ENCODE measurements at places on chromosomes 7 and 10.
A peak's percentile ranks its signal among the peaks of the same experiment; 100 is the strongest.

DNA sequence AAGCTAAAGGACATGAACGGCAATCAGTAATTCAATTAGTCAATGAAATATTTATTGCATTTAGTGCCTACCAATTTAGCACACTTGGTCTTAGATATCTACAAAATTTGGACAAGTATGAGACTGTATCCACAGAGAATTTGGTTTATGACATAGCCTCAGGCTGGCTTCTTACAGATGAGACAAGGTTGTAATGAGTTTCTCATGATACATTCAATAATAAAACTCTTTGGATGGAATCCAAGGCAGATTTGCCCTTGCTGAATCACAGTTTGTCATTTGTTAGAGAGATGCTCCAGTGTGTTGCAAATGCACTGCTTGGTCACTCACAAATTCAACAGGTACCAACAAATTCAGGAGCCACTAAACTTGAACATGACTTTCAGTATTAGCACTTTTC, 162.5 kb downstream of the GPR37 start:
- no peak for DNase-seq

DNA sequence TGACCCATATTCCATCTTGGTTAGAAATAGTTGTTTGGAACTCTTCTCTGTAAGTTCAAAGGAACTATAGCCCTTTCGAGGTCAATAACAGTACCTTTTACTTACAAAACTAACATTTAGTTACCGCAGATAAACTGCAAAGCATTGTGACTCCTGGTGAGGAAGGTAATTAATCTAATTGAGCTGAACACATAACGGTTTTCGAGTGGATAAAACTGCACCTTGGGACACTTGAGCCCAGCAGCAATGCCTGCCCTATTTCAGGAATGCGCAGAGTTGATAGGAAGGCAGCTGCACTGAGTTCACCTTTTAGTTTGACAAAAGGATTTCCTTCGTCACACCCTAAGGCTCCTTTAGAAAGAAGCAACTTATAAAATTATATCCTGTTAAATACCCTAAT, 75.4 kb downstream of the JAZF1 start:
- DNase-seq, result no peak

DNA sequence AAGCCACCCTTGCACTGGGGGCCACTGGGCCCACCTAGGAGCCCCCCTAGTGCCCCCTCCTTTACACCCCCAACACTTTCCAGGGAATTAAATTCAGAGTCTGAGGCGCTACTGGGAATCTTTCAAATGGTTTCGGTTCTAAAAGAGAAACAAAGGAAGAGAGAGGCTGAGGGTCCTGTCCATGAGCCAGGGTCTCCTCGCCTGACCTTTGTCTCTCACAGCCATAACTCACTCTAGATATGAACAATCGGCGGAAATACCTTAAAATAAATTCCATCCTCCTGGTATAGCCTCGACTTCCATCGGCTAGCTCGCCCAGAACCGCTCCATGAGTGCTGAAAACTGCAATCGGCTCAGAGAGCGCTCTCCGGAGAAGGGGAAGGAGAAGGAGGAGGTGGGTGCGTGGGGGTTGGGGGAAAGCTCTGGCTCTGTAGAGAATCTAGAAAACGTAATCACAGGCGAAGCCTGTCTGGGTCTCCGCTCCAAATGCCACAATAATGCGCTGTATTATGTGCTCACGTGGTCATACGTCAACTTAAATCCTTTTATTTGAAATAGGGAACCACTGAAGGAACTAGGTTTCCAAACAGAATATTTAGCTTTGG, 12.6 kb downstream of the HOXA4 start:
- no peak for DNase-seq

- peak; percentile 23 for DNase-seq
Measured at GRCh38 chr7:93146472-93147141, 1.6 kb downstream of the SAMD9L start.

GRCh38 chr7:77866786-77867536, 68.4 kb downstream of the PHTF2 start:
- DNase-seq, result peak; percentile 30

DNA sequence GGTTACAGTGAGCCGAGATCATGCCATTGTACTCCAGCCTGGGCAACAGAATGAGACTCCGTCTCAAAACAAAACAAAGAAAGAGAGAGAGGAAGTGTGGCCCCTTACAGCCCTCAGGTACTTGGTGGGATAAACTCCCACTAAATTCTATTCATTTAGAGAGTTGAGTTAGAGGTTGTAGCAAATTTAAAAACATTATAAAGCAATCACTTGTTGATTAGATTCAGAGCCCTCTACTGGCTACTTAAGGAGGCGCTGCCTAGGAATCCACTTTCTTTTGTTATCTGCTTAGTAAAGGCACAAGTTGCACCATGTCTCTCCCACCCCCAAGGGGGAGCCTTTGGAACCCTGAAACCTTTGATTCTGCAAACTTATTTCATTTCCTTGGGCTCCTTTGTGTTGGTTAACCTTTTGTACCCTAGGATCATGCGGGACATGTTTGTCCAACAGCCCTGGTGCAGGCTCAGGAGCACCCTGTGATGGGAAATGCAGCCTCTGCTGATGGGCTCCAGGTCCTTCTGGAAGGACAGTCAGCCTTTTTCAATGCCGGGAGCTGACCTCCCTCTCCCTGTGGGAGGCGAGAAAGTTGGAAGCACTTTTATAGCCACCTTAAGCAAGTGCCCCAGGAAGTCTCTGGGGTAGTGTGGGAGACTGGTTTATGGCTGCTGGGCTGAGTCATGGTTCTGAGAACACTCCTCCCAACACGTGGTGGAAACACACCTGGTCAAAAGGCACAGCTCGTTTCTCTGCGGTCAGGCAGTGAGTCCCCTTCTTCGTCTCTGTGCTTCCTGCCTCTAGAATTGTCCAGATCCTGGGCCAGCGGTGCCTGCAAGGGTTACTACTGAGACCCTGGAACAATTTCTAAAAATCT, 2.3 kb downstream of the HKDC1 start:
- DNase-seq, result peak; percentile 20

- DNase-seq, result no peak
Measured at GRCh38 chr7:94422827-94423460, 28.2 kb downstream of the COL1A2 start.

GRCh38 chr10:25978771-25979170, 44.7 kb downstream of the MYO3A start:
- no peak for DNase-seq

Measured in CD14-positive monocyte (primary cell).